Activated naive CD8-positive, alpha-beta T cell treated with anti-CD3 and anti-CD28 coated beads, Interleukin-2, amount 10 ng/mL, durations not matched to agents 7 days and 5 days (primary cell): ENCODE measurements at places on chromosomes 4 and X. TPM values are rescaled to one million over a fixed set of nuclear protein-coding genes. Genes with fewer than 3 reads are reported as not detected.

Gene SMS
- total RNA-seq, result 64.1 TPM

Gene MAGEA1
- total RNA-seq, result not detected

Gene ARHGEF6
- total RNA-seq, result 87.1 TPM

Gene LIMCH1
- not detected for total RNA-seq

Gene F11
- total RNA-seq, result not detected

Gene ASB9
- 0.83 TPM for total RNA-seq

Gene FGF16
- not detected for total RNA-seq

Gene FAAH2
- total RNA-seq, result 3.0 TPM

Gene SMIM10L2A
- total RNA-seq, result 2.0 TPM

Gene BEX1
- not detected for total RNA-seq

Gene XAGE1A
- total RNA-seq, result not detected

Gene HEPH
- total RNA-seq, result not detected

Gene LANCL3
- total RNA-seq, result 0.39 TPM

Gene PRDM5
- total RNA-seq, result 0.58 TPM

Gene BMPR1B
- total RNA-seq, result not detected

DNA sequence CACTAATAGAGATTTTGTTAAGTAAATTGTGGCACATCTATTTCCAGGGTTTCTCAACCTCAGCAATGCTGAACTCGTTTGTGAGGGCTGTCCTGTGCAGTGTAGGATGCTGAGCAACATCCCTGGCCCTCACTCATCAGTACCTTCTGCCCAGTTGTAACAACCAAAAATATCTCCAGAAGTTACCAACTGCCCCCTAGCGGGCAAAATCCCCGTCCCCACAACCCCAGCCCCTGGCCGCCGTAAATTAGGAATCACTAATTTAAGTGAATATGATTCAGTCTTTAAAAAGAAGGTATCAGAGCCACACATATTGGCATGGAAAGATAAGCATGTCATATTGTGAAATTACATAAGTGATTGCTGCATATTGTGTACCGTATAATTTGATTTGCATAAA, 123.4 kb downstream of the ASB9 start:
- no peak for DNase-seq
- H3K27me3 ChIP-seq, result no peaks in the 10 kb centered on the region
- no peak overlapping the region for H3K4me3 ChIP-seq
- H3K27ac ChIP-seq, result no peak overlapping the region
- H3K4me1 ChIP-seq, result peaks cover 34% of the 10 kb centered on the region
- H3K36me3 ChIP-seq, result peaks cover 12% of the 10 kb centered on the region

- no peaks in the 10 kb centered on the region for H3K4me1 ChIP-seq
- H3K36me3 ChIP-seq, result no peaks in the 10 kb centered on the region
- no peak overlapping the region for H3K4me3 ChIP-seq
- peaks cover 25% of the 10 kb centered on the region for H3K27me3 ChIP-seq
These were observed 26.9 kb downstream of the DCHS2 start for GRCh38 chr4:154464654-154465053.

DNA sequence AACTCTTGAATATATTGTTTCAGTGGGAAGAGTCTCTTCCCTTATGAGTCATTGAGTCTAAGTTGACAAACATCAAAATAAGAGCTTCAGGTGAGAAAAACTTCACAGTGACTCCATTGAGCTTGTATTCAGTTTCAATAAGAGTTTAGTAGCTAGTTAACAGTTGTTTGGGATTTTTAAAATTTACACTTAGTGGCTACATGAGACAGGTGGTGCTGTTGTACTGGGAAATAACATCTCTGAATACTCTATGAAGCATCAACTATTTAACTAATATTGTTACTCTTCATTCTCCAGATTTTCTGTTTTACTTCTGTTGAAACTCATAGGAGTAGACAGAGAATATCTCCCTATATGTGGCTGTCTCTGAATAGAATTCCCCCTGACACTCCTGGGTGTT, 1609.1 kb downstream of the C4orf33 start:
- H3K4me1 ChIP-seq, result no peaks in the 10 kb centered on the region
- H3K36me3 ChIP-seq, result no peaks in the 10 kb centered on the region
- no peak for DNase-seq
- no peak overlapping the region for H3K4me3 ChIP-seq
- H3K27ac ChIP-seq, result no peak overlapping the region

- DNase-seq, result peak; percentile 62
- H3K4me1 ChIP-seq, result peaks cover 46% of the 10 kb centered on the region
These were observed 201.8 kb upstream of the LEF1 start for GRCh38 chr4:108370291-108371141.

- H3K27me3 ChIP-seq, result no peaks in the 10 kb centered on the region
- H3K4me3 ChIP-seq, result no peak overlapping the region
- no peaks in the 10 kb centered on the region for H3K36me3 ChIP-seq
- H3K4me1 ChIP-seq, result no peaks in the 10 kb centered on the region
- no peak overlapping the region for H3K27ac ChIP-seq
These were observed 225.3 kb downstream of the ANAPC10 start for GRCh38 chr4:144872508-144873225.

DNA sequence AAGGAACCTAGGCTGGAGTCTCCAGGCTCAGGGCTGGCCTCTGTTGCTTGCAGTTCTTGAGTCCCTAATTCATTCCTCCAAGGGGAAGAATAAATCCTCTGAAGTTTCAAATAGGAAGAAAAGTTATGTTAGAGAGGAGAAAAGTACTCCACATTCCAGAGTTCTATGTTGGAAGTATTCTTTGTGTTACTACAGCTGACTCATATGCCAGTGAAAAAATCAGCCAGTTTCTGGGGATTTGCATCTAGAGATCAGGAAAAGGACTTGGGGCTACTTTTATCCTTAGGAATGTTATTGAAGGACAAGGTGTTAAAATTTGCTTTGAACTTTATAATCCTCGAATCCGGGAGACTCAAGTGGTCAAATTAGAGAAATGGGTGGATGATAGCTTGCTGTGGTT, 11.7 kb upstream of the NUDT9 start:
- peaks cover 14% of the 10 kb centered on the region for H3K27me3 ChIP-seq
- H3K4me1 ChIP-seq, result peaks cover 12% of the 10 kb centered on the region
- no peak overlapping the region for H3K27ac ChIP-seq
- H3K4me3 ChIP-seq, result no peak overlapping the region

- no peak overlapping the region for H3K27ac ChIP-seq
- no peaks in the 10 kb centered on the region for H3K4me1 ChIP-seq
- no peak overlapping the region for H3K4me3 ChIP-seq
- no peaks in the 10 kb centered on the region for H3K36me3 ChIP-seq
- no peak for DNase-seq
These were observed 68.4 kb upstream of the MID1IP1 start for GRCh38 chrX:38732866-38733265.

- no peak overlapping the region for H3K27ac ChIP-seq
- no peak overlapping the region for H3K4me3 ChIP-seq
- H3K36me3 ChIP-seq, result no peaks in the 10 kb centered on the region
- no peak for DNase-seq
- H3K27me3 ChIP-seq, result no peaks in the 10 kb centered on the region
These were observed 63.9 kb upstream of the FAT1 start for GRCh38 chr4:186787536-186787935.

- no peaks in the 10 kb centered on the region for H3K27me3 ChIP-seq
- H3K4me3 ChIP-seq, result no peak overlapping the region
- H3K27ac ChIP-seq, result no peak overlapping the region
These were observed 69.3 kb downstream of the HHIP start for GRCh38 chr4:144715230-144715629.

GRCh38 chr4:179372242-179372641, 1930.0 kb upstream of the AGA start:
- H3K4me3 ChIP-seq, result no peak overlapping the region
- H3K27ac ChIP-seq, result no peak overlapping the region
- H3K27me3 ChIP-seq, result no peaks in the 10 kb centered on the region
- no peaks in the 10 kb centered on the region for H3K36me3 ChIP-seq

DNA sequence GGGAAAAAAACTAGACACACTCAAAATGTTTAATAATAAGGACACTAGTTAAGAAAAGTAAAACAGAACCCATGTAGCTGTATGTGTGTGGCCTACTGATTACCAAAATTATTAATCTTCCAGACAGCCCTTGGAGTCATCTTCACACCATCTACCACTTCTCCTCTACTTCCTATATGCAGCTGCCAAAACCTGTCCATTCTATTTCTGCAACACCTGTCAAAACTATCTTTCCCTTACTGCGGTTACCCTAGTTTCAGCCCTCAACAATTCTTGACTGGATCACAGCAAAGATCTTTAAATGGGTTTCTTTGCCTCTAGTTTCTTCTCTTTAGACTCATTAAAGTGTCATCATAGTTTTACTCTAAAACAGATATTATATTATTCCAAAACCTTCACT, 72.6 kb downstream of the GPR82 start:
- H3K27me3 ChIP-seq, result no peaks in the 10 kb centered on the region
- H3K27ac ChIP-seq, result no peak overlapping the region
- H3K4me1 ChIP-seq, result peaks cover 16% of the 10 kb centered on the region
- peaks cover 9% of the 10 kb centered on the region for H3K36me3 ChIP-seq
- no peak overlapping the region for H3K4me3 ChIP-seq

- no peak for DNase-seq
- H3K4me3 ChIP-seq, result no peak overlapping the region
- no peak overlapping the region for H3K27ac ChIP-seq
These were observed 27.7 kb downstream of the ENPP6 start for GRCh38 chr4:184189966-184190365.

DNA sequence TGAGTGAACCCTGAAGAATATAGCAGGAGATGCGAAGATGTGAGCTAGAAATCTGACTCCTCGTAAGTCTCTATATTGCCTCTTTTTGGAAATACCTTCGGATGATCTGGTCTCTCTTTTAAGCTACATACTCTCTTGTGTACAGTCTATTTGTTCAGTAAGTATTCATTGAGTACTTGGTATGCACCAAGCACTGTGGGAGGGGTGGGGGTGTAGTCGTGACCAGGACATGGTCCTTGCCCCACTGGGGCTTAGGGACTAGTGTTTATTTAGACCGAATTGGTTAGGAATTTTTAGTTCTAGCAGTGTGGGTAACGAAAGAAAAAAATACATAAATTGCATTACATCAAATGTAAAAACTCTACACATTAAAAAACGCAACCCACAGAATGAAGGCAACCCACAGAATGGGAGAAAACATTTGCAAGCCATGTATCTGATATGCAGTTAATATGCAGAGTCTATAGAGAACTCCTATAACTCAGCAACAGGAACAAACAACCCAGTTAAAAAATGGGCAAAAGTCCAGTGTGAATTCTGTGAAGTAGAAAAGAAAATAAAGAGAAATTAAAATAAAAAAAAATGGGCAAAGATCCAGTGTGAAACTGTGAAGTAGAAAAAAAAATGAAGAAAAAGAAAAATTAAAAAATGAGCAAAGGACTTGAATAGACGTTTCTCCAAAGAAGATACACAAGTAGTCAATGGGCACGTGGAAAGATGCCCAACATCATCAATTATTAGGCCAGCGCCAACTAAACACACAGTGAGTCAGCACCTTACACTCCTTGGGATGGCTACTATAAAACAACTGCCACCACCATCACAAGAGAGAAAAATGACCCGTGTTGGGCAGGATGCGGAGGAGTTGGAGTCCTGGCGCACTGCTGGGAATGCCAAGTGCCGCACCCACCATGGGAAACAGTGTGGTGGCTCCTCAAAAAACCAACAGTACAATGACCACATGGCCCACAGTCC, 43.8 kb downstream of the RGS12 start:
- H3K27ac ChIP-seq, result no peak overlapping the region
- H3K36me3 ChIP-seq, result no peaks in the 10 kb centered on the region
- no peak overlapping the region for H3K4me3 ChIP-seq
- DNase-seq, result no peak
- peaks cover 1% of the 10 kb centered on the region for H3K4me1 ChIP-seq
- H3K27me3 ChIP-seq, result peaks cover 8% of the 10 kb centered on the region

DNA sequence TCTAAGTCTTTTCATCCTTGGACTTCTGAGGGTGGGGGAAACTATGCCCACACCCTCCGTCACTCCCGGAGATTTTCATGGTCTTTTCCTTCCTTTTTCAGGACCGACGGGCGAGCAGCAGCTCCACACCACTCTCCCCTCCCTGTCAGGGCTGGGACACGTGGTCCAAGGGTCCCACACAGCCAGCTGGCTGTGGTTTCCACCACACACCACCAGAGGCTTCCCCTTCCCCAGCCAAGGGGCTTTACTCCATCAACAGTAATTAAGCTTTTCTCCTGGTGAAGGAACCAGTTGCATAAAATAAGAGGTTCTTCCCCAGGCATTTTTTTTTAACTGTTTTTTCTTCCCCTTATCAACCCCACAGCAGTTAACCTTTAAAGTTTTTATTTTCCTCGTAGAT, 453.9 kb downstream of the GPAT3 start:
- H3K36me3 ChIP-seq, result no peaks in the 10 kb centered on the region
- no peak overlapping the region for H3K4me3 ChIP-seq
- no peak for DNase-seq
- H3K4me1 ChIP-seq, result no peaks in the 10 kb centered on the region
- no peak overlapping the region for H3K27ac ChIP-seq

DNA sequence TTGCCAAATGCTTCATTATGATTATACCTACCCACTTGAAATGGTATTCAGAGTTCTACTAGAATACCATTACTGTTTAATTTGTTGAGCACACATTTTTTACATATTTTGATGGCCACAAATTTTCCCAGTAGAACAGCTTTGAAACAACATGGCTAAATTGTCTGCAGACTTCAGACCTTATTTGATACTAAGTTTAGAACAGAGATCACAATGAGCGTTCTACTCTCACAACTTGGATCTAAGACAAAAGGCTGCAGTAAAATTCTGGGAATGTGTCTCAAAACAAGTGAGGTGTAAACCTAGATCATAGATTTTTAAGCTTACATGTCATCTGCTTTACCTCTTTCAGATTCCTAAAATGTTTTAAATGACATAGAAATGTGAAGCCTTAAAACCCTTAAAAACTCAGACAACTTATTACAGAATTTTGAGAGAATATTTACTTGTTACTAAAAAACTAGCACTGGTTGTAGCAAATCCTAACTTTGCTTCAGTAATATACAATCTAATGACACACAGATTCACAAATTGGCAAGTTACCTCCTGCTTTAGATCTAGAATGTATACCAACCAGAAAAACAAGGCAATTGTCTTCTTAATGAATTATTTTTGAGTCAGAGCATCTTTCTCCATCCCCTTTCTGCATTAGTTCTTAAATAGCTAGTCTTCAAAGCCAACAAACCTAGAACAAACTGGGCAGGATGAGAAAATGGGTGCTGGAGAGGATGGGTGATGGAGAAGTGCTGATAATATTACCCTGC, 243.3 kb downstream of the SLC7A11 start:
- no peaks in the 10 kb centered on the region for H3K27me3 ChIP-seq
- H3K4me1 ChIP-seq, result no peaks in the 10 kb centered on the region
- no peaks in the 10 kb centered on the region for H3K36me3 ChIP-seq
- DNase-seq, result no peak

DNA sequence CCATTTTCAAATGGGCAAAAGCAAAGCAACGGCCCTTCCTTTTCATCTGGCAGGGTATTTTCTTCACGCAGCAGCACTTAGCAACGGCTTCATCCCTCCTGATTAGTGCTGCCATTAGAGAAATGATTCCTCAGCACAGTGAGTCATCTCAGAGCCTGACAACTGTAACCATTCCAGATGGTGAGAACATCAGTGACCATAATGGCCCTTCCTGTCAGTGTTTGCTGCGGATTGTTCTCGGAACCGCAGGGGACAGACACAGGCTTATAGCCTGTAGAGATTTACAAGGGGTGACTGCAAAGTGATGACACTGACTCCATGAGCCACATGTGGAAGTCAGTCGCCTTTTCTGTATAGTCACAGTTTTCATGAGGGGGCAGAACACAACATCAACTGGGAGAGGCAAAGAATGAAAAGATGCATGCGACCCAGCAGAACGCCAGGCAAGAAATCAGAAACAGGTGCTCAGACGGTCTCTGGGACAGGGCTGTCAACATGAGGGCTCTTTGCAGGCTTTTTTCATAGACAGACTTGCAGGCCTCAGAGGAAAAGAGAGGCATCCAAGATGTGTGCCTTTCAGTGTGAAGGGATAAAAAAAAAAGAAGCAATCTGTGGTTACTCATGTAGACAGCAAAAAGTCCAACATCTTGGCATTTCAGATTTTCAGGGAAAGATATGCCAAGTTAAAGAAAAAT, 69.9 kb upstream of the FBXW7 start:
- DNase-seq, result no peak
- H3K27me3 ChIP-seq, result no peaks in the 10 kb centered on the region
- H3K27ac ChIP-seq, result no peak overlapping the region
- no peaks in the 10 kb centered on the region for H3K36me3 ChIP-seq
- H3K4me1 ChIP-seq, result peaks cover 1% of the 10 kb centered on the region
